ENCODE measurements at places on chromosomes 6 and 20. TPM values are rescaled to one million over a fixed set of nuclear protein-coding genes. Genes with fewer than 3 reads are reported as not detected.

Gene ZBTB46
- total RNA-seq = 10.8 TPM

Gene GPLD1
- 2.2 TPM for total RNA-seq

Gene FRK
- total RNA-seq = 18.3 TPM

Gene EBF4
- 8.2 TPM for total RNA-seq

Gene SOX18
- total RNA-seq = 52.2 TPM

Gene VIP
- 1.3 TPM for total RNA-seq

Gene RUNX2
- 6.7 TPM for total RNA-seq

Gene RAB5IF
- total RNA-seq = 103 TPM

Gene L3MBTL1
- 8.8 TPM for total RNA-seq

Gene FAM83C
- total RNA-seq = not detected

Gene GNRH2
- total RNA-seq = not detected

Gene DAAM2
- total RNA-seq = 43.0 TPM

Gene ZBP1
- 1.3 TPM for total RNA-seq

GRCh38 chr6:137717074-137718073 is 149.7 kb upstream of the TNFAIP3 start:
- H3K36me3 ChIP-seq = no peaks in the 10 kb centered on the region
- H3K27me3 ChIP-seq = no peaks in the 10 kb centered on the region
- no peak overlapping the region for H3K27ac ChIP-seq
- no peaks in the 10 kb centered on the region for H3K4me1 ChIP-seq
- no peak for DNase-seq
- H3K4me3 ChIP-seq = no peak overlapping the region

DNA sequence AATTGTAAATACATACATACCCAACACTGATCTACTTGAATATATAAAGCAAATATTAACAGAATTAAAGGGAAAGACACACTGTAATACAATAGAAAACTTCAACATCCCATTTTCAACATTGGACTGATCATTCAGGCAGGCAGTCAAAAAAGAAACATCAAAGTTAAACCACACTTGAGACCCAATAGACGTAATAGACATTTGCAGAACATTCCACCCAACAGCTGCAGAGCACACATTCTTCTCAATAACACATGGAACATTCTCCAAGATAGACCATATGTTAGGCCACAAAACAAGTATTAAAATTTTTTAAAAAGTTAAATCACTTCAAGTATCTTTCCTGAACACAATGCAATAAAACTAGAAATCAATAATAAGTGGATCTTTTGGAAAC is 698.2 kb downstream of the COL12A1 start:
- H3K4me1 ChIP-seq = no peaks in the 10 kb centered on the region
- H3K27me3 ChIP-seq = no peaks in the 10 kb centered on the region
- no peak for DNase-seq
- H3K36me3 ChIP-seq = no peaks in the 10 kb centered on the region

DNA sequence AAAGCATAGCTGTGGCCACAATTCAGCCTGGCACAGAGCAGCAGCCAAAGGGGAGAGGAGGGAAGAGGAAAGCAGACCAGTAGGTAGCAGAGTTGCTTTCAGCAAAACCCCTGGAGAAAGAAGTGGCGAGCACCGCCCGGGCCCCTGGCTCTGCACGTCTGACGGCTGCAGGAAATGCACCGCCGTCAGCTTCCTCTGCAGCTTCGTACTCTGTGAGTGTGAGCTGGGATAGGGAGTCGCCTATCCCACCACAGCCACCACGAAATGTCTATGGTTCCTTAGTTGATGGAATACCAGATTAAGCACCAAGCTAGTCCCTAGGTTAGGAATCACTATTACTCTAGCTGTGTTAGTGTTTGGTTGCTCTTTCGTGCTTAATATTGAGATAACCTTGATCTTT is 79.9 kb upstream of the NAA20 start:
- no peaks in the 10 kb centered on the region for H3K27me3 ChIP-seq
- H3K4me3 ChIP-seq = no peak overlapping the region
- H3K27ac ChIP-seq = peak overlapping the region; percentile 79
- peaks cover 28% of the 10 kb centered on the region for H3K4me1 ChIP-seq
- no peaks in the 10 kb centered on the region for H3K36me3 ChIP-seq

GRCh38 chr20:38021087-38021772 is 12.0 kb downstream of the TTI1 start:
- DNase-seq = no peak
- H3K27me3 ChIP-seq = no peaks in the 10 kb centered on the region
- peaks cover 9% of the 10 kb centered on the region for H3K4me1 ChIP-seq
- peaks cover 36% of the 10 kb centered on the region for H3K36me3 ChIP-seq
- no peak overlapping the region for H3K27ac ChIP-seq

DNA sequence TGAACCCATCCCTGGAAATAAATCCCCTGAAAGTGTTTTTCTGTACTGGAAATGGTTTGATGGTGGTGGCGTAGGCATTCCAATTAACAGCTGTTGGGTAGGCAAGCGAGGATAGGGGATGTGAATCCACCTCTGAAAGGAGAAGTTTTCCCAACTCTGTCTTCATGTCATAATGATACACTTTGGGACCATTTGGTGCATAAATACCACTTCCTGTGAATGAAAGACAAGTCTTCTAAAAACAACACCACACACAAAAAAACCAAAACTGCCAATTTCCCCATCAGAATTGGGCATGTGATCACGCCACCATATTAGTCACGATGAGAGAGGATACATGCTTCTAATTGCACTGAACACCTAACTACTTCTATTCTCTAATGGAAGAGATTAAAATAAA is 6.4 kb downstream of the VNN2 start:
- H3K4me3 ChIP-seq = no peak overlapping the region
- no peaks in the 10 kb centered on the region for H3K36me3 ChIP-seq
- H3K27ac ChIP-seq = no peak overlapping the region

- no peaks in the 10 kb centered on the region for H3K27me3 ChIP-seq
- H3K4me1 ChIP-seq = no peaks in the 10 kb centered on the region
- H3K36me3 ChIP-seq = no peaks in the 10 kb centered on the region
- no peak overlapping the region for H3K4me3 ChIP-seq
- H3K27ac ChIP-seq = peak overlapping the region; percentile 83
- peak; percentile 82 for DNase-seq
These were observed 179.6 kb upstream of the CCN2 start for GRCh38 chr6:132130626-132131298.

- H3K36me3 ChIP-seq = no peaks in the 10 kb centered on the region
- no peaks in the 10 kb centered on the region for H3K27me3 ChIP-seq
- no peak overlapping the region for H3K4me3 ChIP-seq
These were observed 11.2 kb downstream of the SPDEF start for GRCh38 chr6:34544776-34545471.

DNA sequence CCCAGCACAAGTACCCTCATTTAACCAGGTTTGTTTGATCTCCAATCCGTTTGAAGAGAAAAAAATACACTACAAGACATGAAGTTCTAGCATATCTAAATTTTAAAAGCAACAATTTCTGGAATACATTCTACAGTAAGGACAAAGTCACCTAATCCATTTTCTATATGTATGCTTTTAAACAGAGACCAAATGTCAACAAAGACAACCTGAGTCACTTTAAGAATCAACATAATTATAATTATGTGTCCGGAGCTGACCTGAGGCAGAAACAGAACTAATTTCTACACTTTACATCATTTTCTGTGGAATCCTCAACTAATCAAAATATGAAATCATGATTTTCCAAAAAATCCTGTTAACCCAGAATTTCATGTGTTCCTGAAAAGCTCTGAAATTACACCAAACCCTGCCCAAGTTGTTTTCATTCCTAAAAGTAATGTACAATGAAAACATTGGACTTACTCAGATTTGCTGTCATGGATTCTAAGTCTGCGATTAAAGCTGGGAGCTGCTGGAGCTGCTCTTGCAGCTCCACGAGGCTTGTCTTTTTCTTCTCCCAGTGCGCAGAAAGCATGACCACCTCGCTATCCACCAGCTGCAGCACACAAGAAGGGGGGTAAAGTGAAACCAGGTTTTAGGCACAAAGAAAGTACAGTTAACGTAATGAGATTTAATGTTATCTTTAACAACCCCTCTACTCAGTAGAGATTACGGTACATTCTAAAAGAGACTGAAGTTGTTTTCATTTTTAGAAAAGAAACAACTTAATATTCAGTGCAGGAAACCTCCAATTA is 35.8 kb downstream of the DTNBP1 start:
- no peaks in the 10 kb centered on the region for H3K4me1 ChIP-seq
- DNase-seq = no peak
- H3K27me3 ChIP-seq = no peaks in the 10 kb centered on the region

DNA sequence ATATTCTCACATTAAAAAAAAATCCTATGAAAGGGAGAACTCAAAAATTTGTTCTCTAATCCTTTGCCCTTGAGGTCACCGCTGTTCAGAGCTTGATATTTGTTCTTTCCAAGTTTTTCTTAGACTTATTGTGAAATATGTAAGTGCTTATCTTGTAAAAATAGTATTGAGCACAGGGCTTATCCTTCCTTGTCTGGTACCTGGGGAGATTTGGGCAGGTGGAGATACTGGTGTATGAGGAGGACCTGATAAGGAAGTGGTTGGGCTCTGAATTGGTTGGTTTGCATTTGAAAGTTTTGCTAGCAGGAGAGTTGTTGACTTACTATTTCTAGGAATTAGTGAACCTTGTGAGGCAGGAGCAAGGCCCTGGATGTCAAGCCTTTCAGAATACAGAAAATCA is 28.9 kb upstream of the ANKEF1 start:
- H3K4me3 ChIP-seq = no peak overlapping the region
- no peak overlapping the region for H3K27ac ChIP-seq
- H3K4me1 ChIP-seq = peaks cover 4% of the 10 kb centered on the region
- H3K27me3 ChIP-seq = no peaks in the 10 kb centered on the region

GRCh38 chr20:2840967-2841531 is 504 bp downstream of the VPS16 start:
- H3K36me3 ChIP-seq = peaks cover 12% of the 10 kb centered on the region
- peak; percentile 80 for DNase-seq
- peak overlapping the region; percentile 88 for H3K27ac ChIP-seq
- H3K4me1 ChIP-seq = peaks cover 6% of the 10 kb centered on the region

DNA sequence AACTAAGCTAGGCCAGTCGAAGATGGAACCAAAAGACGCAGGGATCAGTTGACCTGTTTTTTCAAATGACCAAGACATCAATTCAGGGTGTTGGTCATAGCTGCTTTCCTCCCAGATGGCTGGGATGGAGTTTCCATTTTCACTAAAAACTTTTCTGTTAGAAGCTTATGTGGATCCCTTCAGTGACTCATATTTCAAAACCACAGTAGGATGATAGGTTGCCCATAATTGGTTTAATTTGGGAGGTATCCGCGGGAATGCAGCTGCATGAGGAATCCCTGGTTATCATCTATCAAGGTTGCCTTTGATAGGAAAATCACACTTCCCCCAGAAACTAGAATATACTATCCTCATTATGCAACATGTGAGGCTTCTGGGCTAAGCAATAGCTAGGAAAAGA is 150.9 kb upstream of the MLIP start:
- no peak for DNase-seq
- no peaks in the 10 kb centered on the region for H3K36me3 ChIP-seq
- H3K27me3 ChIP-seq = no peaks in the 10 kb centered on the region
- no peak overlapping the region for H3K4me3 ChIP-seq

- H3K4me1 ChIP-seq = no peaks in the 10 kb centered on the region
- no peak overlapping the region for H3K4me3 ChIP-seq
- no peak overlapping the region for H3K27ac ChIP-seq
These were observed 379.0 kb downstream of the EPHA7 start for GRCh38 chr6:93040375-93040774.

- H3K27ac ChIP-seq = no peak overlapping the region
- H3K36me3 ChIP-seq = no peaks in the 10 kb centered on the region
- H3K4me1 ChIP-seq = no peaks in the 10 kb centered on the region
These were observed 13.2 kb downstream of the BPIFB1 start for GRCh38 chr20:33296206-33296605.

DNA sequence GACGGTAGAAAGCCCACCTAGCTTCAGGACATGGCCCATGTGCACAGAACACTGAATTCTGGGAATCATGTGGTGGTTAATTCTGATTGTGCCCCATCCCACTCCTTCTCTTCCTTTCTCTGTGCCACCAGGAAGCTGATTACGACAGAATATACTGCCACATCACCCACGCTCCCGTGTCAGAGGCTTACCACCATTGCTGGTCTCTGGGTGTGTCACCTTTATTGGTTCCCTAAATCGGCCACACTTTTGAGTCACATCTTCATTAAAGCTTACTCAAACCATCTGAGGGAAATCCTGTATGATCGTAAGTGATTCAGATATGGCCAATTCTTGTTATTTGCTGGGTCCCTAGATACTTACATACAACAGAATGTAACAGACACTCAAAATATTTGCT is 3.1 kb downstream of the TRMT6 start:
- H3K4me3 ChIP-seq = no peak overlapping the region
- DNase-seq = no peak
- H3K36me3 ChIP-seq = peaks cover 22% of the 10 kb centered on the region
- no peak overlapping the region for H3K27ac ChIP-seq

- H3K4me3 ChIP-seq = peak overlapping the region; percentile 85
- peak overlapping the region; percentile 99 for H3K27ac ChIP-seq
- DNase-seq = peak; percentile 17
- H3K4me1 ChIP-seq = peaks cover 4% of the 10 kb centered on the region
- H3K27me3 ChIP-seq = no peaks in the 10 kb centered on the region
- H3K36me3 ChIP-seq = no peaks in the 10 kb centered on the region
These were observed 1.2 kb downstream of the NCOA5 start for GRCh38 chr20:46088409-46089166.

- H3K4me3 ChIP-seq = no peak overlapping the region
- no peaks in the 10 kb centered on the region for H3K36me3 ChIP-seq
- H3K4me1 ChIP-seq = peaks cover 44% of the 10 kb centered on the region
- DNase-seq = no peak
- H3K27ac ChIP-seq = no peak overlapping the region
These were observed 199.7 kb downstream of the BCAS1 start for GRCh38 chr20:53870426-53871315.

DNA sequence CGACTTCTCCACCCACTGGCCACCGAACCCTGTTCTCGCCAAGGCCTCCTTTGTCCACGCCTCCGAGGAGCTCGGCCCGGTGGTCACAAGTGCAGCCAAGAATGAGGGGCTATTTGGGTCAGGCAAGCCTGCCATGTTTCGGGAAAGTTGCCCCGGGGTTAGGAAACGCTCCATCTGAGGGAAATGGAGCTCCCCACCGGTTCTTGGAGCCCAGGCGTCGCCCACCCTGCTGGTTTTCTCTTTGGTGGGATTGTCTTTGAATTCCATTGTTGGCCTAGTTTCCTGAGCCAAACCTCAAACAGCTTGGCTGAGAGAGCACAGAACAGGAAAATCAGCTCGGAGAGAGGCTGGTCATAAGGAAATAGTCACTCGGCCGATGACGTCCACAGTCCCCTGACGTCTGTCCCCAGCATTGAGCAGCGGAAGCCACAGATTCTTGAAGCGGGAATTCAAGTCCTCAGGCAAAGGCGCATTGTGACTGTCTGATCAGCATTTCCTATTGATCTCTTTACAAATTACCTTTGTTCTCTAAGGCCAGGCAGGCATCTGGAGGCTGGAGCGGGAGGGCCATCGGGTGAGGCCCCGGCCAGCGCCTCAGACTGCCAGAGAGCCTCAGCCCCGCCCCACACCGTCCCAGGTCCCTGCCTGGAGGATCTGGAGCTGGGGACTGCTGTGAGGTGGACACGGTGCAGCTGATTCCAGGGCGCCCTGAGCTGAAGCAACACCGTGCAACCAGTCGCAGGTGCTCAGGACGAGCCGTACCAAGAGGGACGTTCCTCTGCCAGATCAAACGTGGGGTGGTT is 138.6 kb downstream of the DLL1 start:
- DNase-seq = peak; percentile 49
- no peaks in the 10 kb centered on the region for H3K36me3 ChIP-seq
- peak overlapping the region; percentile 55 for H3K27ac ChIP-seq
- no peaks in the 10 kb centered on the region for H3K27me3 ChIP-seq
- no peak overlapping the region for H3K4me3 ChIP-seq

All from lung (tissue), 17 donors.